ENCODE measurements at places on chromosomes 16 and 17.
A peak's percentile ranks its signal among the peaks of the same experiment; 100 is the strongest.

- DNase-seq: no peak
Observed at GRCh38 chr16:11093572-11094074, 149.3 kb downstream of the CLEC16A start.

- no peak for DNase-seq
Observed at GRCh38 chr16:55981557-55981956, 106.4 kb upstream of the CES5A start.

- no peak for DNase-seq
Observed at GRCh38 chr16:67425061-67425460, 5.9 kb upstream of the HSD11B2 start.

- no peak for DNase-seq
Observed at GRCh38 chr17:74217037-74217730, 3.8 kb downstream of the TTYH2 start.

DNA sequence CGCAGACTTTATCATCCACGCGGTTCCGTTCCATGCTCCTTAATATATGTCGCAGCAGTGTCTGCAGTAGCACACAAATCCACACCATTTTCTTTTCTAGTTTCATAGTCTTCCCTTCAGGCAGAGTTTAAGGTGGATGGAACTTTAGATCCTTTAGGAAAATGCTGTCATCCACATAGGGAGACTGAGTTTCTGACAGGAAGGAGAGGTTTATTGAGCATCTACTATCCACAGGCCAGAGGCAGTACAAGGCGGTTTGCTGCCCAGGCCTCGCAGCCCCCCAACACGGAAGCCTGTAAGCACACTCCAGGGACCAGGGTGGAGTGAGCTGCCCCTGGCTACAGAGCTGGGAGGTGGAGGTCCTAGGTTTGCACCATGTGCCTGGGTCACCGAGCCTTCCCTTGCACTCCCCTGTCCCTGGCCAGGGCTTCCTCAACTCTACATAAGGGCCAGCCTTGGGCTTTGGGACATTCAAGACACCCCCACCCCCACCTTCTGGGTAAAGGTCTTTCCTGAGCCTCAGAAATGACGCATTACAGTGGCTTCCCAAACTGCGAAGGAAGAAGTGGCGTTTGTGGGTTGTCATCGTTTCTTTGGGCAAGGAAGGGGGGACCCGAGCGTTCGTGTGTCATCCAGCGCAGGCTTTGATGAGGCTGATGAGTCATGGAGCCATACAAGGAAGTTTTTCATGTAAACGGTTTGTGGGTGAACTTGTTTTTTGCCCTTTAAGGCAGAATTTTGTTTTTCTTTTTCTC, 146.5 kb upstream of the PLCG2 start:
- peak; percentile 55 for DNase-seq

DNA sequence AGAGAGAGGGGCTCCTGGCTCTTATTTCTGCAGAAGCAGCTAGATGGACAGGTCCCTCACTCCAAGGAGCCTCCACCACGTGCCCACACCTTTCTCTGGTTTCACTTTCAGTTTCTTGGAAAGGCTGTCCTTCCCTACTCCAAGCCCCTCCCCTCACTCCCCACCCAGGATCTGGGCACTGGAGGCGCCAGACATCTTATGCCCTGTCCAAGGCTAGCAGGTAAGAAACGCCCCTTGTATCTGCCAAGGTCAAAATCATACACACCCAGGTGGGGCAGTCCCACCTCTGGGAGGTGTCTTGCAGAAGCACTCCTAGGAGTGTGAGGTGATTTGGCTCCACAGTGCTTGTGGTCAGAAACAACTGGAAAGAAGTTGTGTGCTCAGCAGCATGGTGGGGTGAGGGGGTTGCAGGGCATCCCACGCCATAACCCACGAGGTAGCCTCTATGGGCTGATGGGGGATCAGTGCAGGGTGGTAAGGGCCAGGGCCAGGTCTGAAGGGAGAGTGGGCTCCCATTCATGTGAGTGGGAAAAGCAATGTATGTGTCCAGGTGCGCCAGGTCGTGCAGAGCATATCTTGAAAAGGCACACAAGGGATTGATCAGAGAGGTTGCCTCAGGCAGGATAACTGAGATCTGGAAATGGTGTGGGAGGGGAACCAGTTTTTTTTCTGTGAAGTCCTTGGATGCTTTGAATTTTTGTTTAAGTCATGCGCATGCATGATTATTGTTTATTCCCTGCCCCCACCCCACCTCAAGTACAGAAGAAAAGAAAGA, 31.8 kb upstream of the PRM1 start:
- no peak for DNase-seq

GRCh38 chr16:2690852-2691251, 8.5 kb downstream of the KCTD5 start:
- DNase-seq: no peak

DNA sequence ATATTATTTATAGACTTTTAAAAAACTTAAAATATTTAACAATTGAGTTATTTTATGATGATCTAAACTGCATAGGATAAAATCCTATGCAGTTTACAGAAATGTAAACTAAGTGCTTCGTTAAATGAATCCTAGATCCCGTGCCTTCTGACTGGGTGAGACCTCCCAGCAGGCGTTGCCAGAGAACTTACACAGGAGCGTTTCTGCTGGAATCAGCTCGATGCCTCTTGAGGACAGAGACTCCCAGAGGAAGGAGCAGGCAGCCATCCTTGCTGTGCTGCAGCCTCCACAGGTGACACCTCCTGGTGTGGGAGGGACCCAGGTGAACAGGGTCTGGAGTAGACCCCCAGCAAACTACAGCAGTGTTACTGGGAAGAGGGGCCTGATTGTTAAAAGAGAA, 160.4 kb downstream of the WWOX start:
- no peak for DNase-seq

GRCh38 chr17:61568219-61569072, 22.6 kb downstream of the NACA2 start:
- no peak for DNase-seq

GRCh38 chr17:19378416-19379360, at the start of gene MAPK7:
Gene MAPK7 (plus strand): TSS chr17:19378498. CDS start chr17:19378901, 403 bp downstream.
- no peak for DNase-seq

DNA sequence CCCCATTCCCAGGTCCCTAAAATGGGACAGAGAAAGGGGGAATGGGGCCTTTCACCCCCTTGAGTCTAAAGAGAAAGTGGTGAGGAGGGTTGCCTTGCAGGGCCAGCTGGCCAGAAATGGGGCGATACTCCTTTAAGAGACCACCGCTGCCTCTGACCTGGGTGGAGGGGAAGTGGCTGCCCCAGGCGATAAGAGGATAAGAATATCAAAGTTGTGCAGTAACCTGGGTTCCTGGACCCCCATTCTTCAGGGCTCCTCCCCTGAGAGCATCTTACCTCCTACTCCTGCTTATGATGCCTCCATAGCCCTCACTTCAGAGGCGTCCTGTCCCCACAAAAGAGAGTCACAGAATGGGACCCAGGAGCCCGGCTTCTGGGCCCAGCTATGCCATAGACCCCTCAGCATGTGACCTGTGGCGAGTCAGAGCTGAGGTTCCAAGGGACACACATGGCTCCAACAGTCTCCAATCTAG, 5.2 kb upstream of the TSPOAP1 start:
- DNase-seq: no peak

DNA sequence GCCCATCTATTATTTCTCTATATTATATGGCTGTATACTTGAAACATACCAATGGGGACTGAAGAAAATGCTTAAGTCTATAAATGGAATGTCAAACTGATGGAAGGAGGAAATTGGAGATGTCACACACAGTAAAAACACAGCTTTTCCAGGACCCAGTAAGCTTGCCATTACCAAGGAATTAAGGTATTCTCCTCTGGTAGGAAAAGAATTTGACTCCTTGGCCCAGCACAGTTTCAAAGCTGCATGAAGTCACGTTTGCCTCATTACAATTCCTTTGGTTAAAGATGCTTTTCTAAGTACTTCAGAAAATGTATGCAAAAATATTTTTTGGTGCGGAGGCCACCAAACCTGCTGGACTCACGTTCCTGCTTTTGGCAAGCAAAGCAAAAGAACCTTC, 48.5 kb downstream of the CDH13 start:
- no peak for DNase-seq

GRCh38 chr17:12603566-12603965, 62.1 kb upstream of the MYOCD start:
- DNase-seq: no peak

DNA sequence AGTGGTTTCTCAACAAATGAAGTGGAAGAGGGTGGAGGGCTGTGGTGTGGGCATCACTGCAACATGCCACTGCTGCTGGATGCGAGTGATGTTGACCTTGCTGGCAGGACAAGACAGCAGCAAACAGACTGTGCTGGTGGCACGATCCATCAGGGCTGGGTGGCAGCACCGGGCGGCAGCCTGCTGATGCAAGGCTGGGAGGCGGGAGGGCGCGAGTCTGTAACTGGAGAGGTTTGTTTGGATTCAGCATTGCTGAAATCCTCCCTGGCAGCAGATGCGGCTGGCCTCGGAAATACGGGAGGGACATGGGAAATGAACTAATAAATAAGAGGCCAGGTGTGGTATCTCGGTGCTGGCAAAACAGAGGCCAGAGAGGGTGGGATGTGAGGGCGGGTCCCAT, 224.2 kb downstream of the ENGASE start:
- DNase-seq: no peak

GRCh38 chr17:44197980-44198720, 1.5 kb downstream of the ATXN7L3 start:
- DNase-seq: peak; percentile 36
